ENCODE measurements at places on chromosomes 6 and 20.

DNA sequence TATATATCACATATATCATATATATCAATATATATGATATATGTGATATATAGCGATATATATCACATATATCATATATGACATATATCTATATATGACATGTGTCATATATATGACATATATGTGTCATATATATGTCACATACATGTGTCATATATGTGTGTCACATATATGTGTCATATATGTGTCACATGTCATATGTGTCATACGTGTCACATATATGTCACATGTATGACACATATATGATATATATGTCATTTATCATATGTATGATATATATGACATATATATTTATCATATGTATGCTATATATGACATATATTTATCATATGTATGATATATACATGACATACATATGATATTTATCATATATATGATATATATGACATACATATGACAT lies 27.6 kb upstream of the ZNF292 start:
- no peak for DNase-seq

DNA sequence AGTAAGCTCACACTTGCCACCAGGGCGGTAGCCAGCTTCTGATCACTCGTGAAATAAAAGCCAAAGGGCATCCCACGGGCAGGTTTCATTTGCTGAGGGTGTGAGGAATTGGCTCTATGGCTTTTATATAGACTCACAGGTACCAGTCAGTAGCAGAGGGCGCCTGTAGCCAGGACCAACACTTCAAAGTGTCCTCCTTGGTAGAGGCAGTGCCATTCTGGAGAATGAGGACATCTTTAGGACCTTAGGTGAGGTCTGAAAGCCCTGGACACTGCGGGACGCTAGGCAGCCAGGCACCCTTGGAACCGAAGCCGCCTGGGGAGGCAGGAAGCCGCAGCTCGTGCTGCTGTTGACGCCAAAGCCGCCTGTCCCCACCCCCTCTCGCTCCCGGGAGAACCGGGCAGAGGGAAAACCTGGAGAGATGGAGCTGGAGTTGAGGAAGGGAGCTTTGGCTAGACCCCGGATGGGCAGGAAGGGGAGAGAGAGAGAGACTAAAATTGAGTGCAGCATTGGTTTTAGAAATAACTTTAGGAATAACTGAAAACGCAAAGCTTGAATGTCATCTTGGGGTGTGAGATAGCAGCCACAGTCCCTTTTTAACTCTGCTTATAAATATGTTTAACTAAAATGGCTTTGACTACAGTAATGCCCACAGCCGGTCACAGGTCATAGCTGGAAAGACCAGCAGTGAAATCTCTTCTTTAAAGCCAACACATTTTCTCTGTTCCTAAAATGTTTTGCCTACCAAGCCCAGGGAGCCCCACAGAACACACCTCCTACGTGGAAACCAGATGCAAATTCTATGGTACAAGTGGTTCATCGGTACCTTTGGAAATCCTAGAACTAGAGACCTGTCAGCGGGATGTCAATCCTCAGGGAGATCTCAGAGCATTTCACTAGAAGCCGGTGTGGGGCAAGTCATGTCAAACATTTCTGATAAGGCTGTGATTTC lies 128.5 kb upstream of the CDYL start:
- peak; percentile 29 for DNase-seq

GRCh38 chr20:36815454-36816091 lies 42.0 kb upstream of the DSN1 start:
- no peak for DNase-seq

- DNase-seq, result no peak
Observed at GRCh38 chr6:140779341-140779740, 1353.4 kb upstream of the GJE1 start.

- DNase-seq, result no peak
Observed at GRCh38 chr6:56499095-56499494, 143.6 kb downstream of the DST start.

DNA sequence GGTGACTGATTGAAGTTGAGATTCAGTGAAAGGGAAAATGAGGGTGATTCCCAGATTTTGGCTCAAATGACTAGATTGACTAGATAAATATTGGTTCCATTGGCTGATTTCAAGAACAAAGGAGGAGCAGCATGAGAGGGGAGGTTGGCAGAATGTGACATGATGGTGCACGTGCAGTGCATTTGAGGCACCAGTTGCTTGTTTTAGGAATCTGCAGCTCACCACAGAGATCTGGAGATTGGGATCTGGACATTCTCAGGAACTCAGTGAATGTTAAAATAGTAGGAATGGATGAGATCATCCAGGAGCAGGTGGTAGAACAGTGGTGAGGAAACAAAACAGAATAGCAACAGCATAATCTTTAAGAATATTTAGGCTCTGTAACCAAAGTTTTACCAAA lies 496.3 kb downstream of the DHX35 start:
- no peak for DNase-seq

GRCh38 chr6:4020822-4021132 lies 58.2 kb downstream of the FAM217A start:
- DNase-seq, result no peak

DNA sequence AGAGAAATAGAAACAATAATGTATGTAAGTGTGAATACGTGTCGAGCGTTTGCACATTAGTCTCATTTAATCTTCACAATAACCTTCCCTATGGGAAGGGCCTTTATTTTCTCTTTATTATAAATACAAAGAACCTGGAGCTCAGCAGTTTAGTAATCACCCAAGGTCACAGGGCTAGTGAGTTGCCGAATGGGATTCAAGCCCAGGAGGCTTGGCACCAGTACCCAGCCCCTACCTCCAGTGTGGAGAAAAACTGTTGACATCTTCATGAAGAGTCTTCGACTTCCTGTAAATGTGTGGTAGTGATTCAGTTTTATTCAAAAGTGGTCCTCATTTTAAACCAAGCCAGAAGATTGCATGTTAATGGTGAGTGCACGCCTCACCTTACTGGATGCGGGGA lies 162.8 kb downstream of the SCML4 start:
- no peak for DNase-seq

DNA sequence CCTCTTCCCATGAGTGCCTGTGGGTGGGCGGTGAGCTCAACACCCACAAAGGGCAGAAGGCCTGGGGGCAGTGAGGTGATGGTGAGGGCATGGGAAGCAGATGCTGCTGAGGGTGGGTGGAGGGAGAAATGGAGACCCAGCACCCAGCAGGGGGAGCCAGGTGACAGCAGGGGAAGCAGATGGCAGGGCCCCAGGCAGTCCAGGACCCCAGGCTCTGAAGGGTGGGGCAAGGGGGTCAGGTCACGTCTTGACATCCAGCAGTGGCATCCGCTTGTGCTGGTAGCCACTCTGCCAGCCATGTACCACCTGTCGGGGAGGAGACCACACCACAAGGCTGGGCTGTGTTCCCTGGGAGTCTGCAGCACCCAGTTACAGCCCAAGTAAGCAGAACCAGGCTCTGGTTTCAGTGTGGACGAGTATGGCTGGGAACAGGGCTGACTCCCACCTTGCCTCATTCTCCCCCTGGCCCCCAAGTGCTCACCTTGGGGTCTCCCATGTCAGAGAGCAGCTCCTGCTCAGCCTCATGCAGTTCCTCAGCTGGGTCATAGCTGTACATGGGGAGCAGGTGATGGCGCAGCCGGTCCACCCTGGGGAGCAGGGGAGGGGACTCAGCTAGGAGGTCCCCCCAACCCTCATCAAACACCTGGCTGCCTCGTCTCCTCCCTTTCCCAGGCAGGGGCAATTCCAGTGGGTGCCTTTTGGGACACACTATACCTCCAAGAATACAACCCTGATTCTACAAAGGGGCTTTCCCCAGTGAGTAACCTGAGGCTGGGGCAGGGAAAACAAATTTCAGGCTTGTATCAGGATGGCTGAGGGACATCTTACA lies 2.0 kb downstream of the SMIM29 start:
- DNase-seq, result no peak

GRCh38 chr20:23084845-23085365 lies 1.2 kb downstream of the CD93 start:
- DNase-seq, result no peak

DNA sequence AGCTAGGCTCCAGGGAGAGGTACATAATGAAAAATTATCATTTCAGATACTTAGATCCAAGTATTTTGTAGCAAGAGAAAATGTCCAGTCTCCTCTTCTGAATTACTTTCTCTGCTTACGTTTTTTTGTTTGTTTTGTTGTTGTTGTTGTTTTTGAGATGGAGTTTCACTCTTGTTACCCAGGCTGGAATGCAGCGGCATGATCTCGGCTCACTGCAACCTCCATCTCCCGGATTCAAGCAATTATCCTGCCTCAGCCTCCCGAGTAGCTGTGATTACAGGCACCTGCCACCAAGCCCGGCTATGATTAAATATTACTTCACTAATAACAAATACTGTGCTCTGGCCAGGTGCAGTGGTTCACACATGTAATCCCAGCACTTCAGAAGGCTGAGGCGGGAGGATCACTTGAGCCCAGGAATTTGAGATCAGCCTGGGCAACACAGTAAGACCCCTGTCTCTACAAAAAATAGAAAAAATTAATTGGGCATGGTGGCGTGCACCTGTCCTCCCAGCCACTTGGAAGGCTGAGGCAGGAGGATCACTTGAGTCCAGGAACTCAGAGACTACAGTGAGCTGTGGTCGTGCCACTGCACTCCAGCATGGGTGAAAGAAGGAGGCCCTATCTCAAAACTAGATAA lies 155.0 kb upstream of the JARID2 start:
- no peak for DNase-seq

- peak; percentile 67 for DNase-seq
Observed at GRCh38 chr6:3341467-3341866, 82.7 kb downstream of the PSMG4 start.

GRCh38 chr20:15889514-15890256 lies 683.6 kb downstream of the KIF16B start:
- no peak for DNase-seq

DNA sequence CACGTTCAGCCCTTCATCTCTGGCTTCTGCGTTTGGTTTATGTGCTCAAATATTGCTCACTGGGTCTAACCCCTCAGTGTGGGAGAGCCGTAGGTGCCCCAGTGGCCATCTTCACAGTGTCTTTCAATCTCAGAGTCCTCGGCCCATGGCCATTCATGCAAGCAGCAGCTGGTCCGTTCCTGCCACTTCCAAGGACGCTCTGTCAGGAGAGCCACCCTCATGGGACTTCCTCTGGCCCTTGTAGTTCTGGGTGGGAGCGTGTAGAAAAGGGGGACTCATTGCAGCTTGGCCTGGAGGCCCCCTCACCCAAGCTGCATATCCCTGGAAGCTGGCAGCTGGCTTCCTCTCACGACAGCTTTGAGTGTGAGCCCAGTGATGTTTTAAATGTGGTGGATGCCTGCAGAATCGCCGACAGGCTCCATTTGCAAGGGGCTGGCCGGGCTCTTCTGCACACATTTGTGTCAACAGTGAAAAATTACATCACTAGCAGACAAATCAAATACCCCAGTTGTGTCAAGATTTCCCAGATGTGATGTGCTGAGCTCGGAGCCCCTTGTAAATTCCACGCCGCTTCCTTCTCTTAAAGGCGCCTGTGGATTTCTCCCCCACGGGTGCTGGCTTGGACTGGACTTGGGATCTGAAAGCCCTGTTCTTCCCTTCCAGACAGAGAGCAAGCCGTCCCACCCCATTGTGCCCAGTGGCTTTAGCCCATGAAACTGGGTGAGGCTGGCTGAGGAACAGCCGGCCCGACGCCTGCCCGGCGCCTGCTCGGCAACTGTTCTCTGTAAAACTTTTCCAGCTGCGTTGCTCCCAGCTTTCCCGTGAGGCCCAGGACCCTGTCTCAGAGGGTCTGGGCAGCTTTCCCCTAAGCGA lies 360.1 kb downstream of the TAF4 start:
- no peak for DNase-seq

DNA sequence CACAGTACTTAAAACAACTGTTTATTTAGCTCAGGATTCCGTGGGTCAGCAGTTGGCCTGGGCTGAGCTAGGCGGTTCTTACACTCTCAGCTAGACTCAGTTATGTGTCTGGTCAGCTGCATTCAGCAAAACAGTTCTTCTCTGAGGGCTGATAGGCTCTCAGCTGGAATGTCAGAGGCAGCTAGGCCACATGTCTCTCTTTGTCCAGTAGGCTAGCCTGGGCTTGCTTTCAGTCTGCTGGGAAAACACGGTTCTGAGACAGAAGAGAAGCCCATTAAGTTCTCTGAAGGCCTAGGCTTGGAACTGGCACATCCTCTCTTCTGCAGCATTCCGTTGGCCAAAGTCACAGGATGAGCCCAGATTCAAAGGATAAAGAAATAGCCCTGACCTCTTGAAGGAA lies 65.6 kb downstream of the TULP4 start:
- DNase-seq, result peak; percentile 39

GRCh38 chr6:6560909-6561308 lies 27.6 kb upstream of the LY86 start:
- DNase-seq, result no peak

DNA sequence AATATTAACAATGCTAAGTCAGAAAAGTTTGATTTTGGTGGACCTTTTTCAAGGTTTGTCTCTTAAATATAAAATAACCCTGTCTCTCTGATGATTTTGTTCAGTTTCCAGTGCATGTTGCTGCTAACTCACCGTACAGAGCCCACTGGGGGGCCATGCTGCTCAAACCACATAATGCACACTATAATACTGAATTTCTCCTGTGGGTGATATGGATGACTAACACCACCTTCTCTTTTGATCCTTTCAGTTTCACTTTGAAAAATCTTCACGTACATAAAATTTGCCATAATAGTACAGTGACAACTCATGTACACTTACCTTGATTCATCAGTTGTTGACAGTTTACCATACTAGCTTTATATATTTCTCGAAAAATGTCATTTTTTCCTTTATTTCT lies 506.6 kb upstream of the MAN1A1 start:
- DNase-seq, result no peak

DNA sequence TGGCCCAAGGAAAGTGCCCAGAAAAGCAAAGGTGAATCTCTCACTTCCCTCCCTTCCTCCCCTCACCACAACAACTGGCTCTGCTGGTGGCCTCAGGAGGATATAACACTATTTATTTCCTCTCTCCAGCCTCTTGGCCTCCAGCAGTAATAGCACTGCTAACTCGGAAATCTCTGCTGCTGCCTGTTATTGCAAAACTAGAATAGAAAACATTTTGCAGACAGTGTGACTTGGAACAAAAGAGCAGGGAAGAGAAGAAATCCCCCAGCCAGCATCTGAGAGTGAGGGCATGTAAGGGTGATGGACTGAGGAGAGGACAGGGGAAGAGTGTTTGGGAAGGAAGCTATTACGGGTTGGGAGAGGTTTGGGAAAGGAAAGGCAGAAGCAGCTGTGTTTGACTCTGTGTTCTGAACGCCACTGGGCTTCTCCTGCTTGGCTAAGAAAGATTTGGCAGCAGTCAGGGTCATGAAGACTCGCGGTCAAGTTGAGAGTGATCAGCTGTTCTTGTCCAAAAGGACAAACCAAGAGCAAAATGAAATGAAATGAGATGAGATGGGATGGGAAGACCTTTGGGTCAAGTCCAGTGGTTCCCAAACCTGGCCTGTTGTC lies 81.0 kb upstream of the SNX9 start:
- no peak for DNase-seq

GRCh38 chr20:24359321-24360027 lies 110.0 kb upstream of the SYNDIG1 start:
- no peak for DNase-seq

DNA sequence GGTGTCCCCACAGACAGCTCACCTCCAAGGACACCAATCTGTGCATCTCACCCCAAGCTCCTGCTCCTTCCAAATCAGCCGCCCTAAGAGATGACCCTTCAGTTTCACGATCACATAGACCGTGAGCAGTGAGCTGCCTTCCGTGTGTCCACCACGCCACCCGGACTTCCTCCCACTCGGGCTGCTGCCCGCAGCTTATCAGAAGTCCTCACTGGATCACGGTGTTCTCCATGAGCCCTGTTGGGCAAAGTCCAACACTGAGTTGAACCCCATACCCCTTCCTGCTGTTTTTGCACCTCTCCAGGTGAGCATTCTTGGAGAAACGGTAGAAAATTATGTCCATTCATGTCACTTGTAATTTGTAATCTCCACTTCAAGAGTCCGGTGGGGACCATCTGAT lies 234.4 kb downstream of the SMOC2 start:
- DNase-seq, result no peak
